Left lung (tissue), 14 donors: ENCODE measurements at places on chromosomes 3 and 15. TPM values are rescaled to one million over a fixed set of nuclear protein-coding genes. Genes with fewer than 3 reads are reported as not detected.

MEGF11 gene
- 12.5 TPM for polyA plus RNA-seq

STXBP5L gene
- 0.20 TPM for polyA plus RNA-seq

CPEB1 gene
- 2.9 TPM for polyA plus RNA-seq

MAP6D1 gene
- polyA plus RNA-seq: 0.55 TPM

RYR3 gene
- 9.4 TPM for polyA plus RNA-seq

SEMA3G gene
- 7.5 TPM for polyA plus RNA-seq

LYSMD4 gene
- 9.4 TPM for polyA plus RNA-seq

FGD5 gene
- 39.8 TPM for polyA plus RNA-seq

PPP2R3A gene
- 18.0 TPM for polyA plus RNA-seq

CCR2 gene
- 1.7 TPM for polyA plus RNA-seq

SPATA12 gene
- polyA plus RNA-seq: not detected

ZMYND10 gene
- 18.1 TPM for polyA plus RNA-seq

COLQ gene
- 12.0 TPM for polyA plus RNA-seq

CLDN16 gene
- 0.11 TPM for polyA plus RNA-seq

IMPG2 gene
- polyA plus RNA-seq: 0.70 TPM

SLC9C1 gene
- polyA plus RNA-seq: 0.68 TPM

SLC22A13 gene
- 0.55 TPM for polyA plus RNA-seq

SOX14 gene
- polyA plus RNA-seq: not detected

HIGD2B gene
- polyA plus RNA-seq: not detected

CCK gene
- not detected for polyA plus RNA-seq

DET1 gene
- polyA plus RNA-seq: 16.9 TPM

GOLGA8H gene
- polyA plus RNA-seq: 2.0 TPM

PARP15 gene
- 0.51 TPM for polyA plus RNA-seq

CHRNA5 gene
- 1.5 TPM for polyA plus RNA-seq

TMEM212 gene
- polyA plus RNA-seq: 3.6 TPM

TIMP4 gene
- polyA plus RNA-seq: 0.53 TPM

ADAMTS7 gene
- 37.7 TPM for polyA plus RNA-seq

CIP2A gene
- 26.1 TPM for polyA plus RNA-seq

EPM2AIP1 gene
- polyA plus RNA-seq: 53.8 TPM

AMT gene
- polyA plus RNA-seq: 27.3 TPM

CLDN1 gene
- polyA plus RNA-seq: 3.5 TPM

RTP1 gene
- not detected for polyA plus RNA-seq

OSBPL10 gene
- 40.1 TPM for polyA plus RNA-seq

LOXL1 gene
- polyA plus RNA-seq: 195 TPM

APEH gene
- 96.3 TPM for polyA plus RNA-seq

GUCA1C gene
- not detected for polyA plus RNA-seq

RASGRP1 gene
- 1.3 TPM for polyA plus RNA-seq

FAM43A gene
- 23.7 TPM for polyA plus RNA-seq

SNX22 gene
- 3.5 TPM for polyA plus RNA-seq

ANKRD34C gene
- polyA plus RNA-seq: 0.03 TPM

SEMA3B gene
- 20.6 TPM for polyA plus RNA-seq

GDPGP1 gene
- 3.4 TPM for polyA plus RNA-seq

TRAIP gene
- 15.1 TPM for polyA plus RNA-seq

EXOSC7 gene
- 66.0 TPM for polyA plus RNA-seq

ULK3 gene
- 37.4 TPM for polyA plus RNA-seq
